Activated naive CD4-positive, alpha-beta T cell treated with anti-CD3 and anti-CD28 coated beads, Interleukin-2, amount 10 ng/mL, durations not matched to agents 5 hours and 36 hours (primary cell): ENCODE measurements at places on chromosomes 12 and 14. TPM values are rescaled to one million over a fixed set of nuclear protein-coding genes. Genes with fewer than 3 reads are reported as not detected.

ZDHHC22 gene
- total RNA-seq = not detected

AQP6 gene
- not detected for total RNA-seq

ARF3 gene
- 100 TPM for total RNA-seq

HOXC11 gene
- not detected for total RNA-seq

IL23A gene
- 15.8 TPM for total RNA-seq
